ENCODE measurements at places on chromosomes 1 and 21.
A peak's percentile ranks its signal among the peaks of the same experiment; 100 is the strongest.

DNA sequence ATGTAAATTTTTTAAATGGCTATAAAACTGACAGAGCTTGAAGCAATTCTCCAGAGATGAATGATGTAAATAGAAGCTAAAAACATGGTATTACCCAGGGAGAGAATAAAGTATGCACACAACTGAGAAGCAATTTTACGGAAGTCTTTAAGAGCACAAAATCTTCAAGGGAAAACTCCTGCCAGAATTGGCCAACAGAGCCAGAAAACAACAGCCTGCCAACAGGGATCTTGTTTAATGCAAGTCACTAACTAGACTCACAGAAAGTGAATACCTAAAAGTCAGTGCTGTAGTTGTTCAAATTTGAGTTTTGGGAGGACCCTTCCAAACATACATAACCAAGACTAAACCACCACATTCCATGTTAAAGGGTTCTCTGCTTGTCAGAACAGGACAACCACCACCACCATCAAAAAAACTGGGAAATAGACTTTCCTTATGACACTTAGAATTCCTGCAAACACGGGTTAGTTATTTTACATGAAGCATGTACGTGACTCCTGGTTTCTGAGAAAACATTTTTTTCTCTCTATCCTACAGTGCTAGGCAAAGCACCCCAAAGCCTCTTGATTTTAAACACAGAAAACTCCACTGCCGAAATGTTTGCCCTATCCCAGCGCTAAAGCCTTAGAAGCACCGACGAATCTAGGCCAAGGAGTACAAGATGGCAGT is 1.6 kb downstream of the EPS15 start:
- DNase-seq = no peak

- no peak for DNase-seq
Measured at GRCh38 chr1:56171670-56172069, 407.7 kb downstream of the PLPP3 start.

- DNase-seq = peak; percentile 42
Measured at GRCh38 chr1:45010855-45011811, at the start of gene HECTD3. TSS of gene HECTD3 (minus strand) at chr1:45011324. CDS start at chr1:45011257, 67 bp downstream.

GRCh38 chr1:208026880-208027438 is 116.0 kb upstream of the CD34 start:
- no peak for DNase-seq

GRCh38 chr1:20325407-20325843 is 34.8 kb downstream of the VWA5B1 start:
- DNase-seq = no peak

DNA sequence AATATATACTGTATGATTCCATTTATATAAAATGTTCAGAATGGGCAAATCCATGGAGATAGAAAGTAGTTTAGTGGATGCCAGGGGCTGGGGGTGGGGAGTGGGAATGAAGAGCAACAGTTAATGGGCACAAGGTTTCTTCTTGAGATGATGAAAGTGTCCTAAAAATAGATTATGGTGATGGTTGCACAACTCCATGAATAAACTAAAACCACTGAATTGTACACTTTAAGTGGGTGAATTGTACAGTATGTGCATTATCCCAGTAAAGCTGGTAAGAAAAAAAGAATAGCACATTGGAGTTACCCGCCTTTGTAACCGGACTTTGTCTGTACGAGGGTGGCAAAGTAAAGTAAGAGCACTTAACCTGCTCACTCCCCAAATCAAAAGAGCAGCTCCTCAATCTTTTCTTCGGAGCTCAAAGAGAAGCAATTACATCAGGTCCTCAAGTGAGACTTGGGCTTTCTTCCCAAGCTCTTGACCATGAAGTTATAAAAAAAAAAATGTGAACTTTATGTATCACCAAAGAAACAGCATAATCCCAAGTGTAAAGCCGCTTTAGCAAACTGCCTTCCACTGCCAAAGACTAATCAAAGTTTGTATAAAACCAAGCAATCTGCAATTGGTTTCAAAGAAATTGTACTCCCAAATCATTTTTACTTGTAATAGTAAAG is 32.1 kb downstream of the ALDH9A1 start:
- peak; percentile 23 for DNase-seq

DNA sequence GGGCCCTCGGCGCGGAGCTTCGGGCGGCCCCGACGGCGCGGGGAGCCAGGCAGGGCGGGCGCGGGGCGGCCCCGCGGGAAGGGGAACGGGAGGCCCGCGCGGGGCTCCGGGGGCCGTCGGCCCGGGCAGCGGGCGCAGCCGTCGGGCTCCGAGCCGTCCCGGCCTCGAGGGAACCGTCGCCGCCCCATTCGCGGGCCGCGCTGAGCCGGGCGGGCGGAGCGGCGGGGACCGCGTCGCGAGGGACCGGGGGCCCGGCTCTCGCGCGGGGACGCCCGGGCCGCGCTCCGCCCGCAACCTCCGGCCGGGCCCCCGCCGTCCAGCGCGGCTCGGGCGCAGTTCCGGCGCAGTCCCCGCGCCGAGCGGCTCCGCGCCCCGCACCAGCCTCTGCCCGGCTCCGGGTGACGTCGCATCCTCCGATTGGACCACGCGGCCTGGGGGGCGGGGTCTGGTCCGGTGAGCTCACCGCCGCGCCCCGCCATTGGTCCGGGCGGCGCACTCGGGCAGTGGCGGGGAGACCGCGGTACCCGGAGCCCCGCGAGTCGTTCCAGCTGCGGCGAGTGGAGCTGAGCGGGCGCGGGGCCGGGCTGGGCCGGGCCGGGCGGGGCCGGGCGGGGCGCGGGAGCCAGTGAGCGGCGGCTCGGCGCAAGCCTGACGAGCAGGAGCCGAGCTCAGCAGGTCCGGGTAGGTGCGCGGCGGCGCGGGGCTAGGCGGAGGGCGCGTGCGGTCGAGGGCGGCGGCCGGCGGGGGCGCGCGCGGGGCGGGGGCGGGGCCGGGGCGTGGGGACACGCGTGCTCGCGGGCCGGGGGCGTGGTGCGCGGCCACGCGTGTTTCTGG is 66.7 kb upstream of the VAMP3 start:
- peak; percentile 9 for DNase-seq

- no peak for DNase-seq
Measured at GRCh38 chr1:213286235-213286634, 235.2 kb downstream of the RPS6KC1 start.

- DNase-seq = no peak
Measured at GRCh38 chr1:224512600-224513151, 78.1 kb upstream of the WDR26 start.

GRCh38 chr1:183604815-183605214 is 14.6 kb upstream of the NCF2 start:
- no peak for DNase-seq

DNA sequence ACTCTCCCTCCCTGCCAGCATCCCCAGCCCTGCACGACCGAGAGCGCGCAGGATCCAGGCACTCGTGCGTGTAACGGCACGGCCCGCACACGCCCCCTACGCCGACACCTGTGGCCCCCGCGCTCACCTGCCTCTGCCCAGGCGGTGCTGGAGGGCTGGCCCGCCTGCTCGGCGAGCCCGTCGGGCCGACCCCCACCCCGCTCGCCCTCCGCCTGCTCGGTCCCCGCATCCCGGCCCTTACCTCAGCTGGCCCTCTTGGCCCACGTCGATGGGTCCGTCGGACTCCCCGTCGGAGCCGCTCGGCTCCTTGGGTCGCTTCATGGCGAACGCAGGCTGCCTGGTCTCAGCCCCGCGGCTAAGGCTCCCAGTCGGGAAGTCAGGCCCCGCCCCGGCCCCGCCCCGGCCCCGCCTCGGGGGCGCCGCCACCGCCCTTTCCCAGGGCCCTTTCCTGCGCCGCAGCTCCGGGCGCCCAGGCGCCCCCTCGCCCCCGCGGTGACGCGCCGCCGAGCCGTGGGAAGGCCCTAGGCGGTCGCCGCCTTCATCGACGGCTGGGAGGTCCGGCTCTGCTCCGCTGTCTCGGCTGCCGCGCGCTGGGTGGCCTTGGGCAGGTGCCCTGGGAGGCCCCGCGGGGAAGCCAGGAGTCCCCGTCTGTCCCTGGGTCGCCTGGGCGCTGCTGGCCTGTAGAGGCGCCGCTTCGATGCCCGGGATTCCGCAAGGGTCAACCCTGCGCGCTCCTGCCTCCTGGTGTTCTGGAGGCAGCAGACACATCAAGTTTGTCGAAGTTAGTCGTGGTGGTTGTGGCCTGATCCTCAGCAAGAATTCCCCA is at the start of gene HEYL:
Gene HEYL, minus strand, starts transcription at position 339 of the 826 bp plus-strand sequence. Its CDS starts 18 bp downstream, at position 321.
- DNase-seq = no peak

- DNase-seq = no peak
Measured at GRCh38 chr1:152654110-152654509, 9.1 kb upstream of the LCE2D start.

DNA sequence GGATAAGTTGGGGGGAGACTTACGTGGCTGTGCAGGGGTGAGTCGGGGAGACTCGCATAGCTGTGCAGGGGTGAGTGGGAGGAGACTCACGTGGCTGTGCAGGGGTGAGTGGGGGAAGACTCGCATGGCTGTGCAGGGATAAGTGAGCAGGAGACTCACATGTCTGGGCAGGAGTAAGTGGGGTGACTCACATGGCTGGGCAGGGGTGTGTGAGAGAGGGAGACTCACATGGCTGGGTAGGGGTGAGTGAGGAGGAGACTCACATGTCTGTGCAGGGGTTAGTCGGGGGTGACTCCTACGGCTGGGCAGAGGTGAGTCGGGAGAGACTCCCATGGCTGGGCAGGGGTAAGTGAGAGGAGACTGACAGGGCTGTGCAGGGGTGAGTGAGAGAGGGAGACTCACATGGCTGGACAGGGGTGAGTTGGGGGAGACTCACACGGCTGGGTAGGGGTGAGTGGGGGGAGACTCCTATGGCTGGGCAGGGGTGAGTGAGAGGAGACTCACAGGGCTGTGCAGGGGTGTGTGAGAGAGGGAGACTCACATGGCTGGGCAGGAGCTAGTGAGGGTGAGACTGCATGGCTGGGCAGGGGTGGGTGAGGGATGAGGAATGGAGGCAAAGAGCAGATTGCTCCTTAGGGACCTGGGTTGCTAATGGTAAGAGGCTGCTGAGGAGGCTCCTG is 56.0 kb upstream of the ABCG1 start:
- DNase-seq = no peak

Measured in GM04503 (cell line).